ENCODE measurements at places on chromosomes 7 and 10. TPM values are rescaled to one million over a fixed set of nuclear protein-coding genes. Genes with fewer than 3 reads are reported as not detected.

DNA sequence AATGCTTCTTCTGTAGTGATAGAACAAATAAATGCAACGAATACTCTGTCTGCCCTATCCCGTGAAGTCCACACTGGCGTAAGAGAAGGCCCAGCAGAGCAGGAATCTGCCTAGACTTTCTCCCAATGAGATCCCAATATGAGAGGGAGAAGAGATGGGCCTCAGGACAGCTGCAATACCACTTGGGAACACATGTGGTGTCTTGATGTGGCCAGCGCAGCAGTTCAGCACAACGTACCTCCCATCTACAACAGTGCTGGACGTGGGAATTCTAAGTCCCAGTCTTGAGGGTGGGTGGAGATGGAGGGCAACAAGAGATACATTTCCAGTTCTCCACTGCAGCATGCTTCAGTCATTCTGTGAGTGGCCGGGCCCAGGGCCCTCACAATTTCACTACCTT is 45.8 kb downstream of the FIGNL1 start:
- no peak for DNase-seq
- peaks cover 24% of the 10 kb centered on the region for H3K27me3 ChIP-seq
- H3K4me1 ChIP-seq = no peaks in the 10 kb centered on the region
- H3K27ac ChIP-seq = no peak overlapping the region

MARVELD1 gene
- 54.3 TPM for polyA plus RNA-seq

DMBT1 gene
- not detected for polyA plus RNA-seq

- no peak overlapping the region for H3K27ac ChIP-seq
- no peak for DNase-seq
- no peaks in the 10 kb centered on the region for H3K27me3 ChIP-seq
- H3K4me3 ChIP-seq = no peak overlapping the region
Measured at GRCh38 chr7:90708841-90709317, 112.8 kb downstream of the CDK14 start.

GRCh38 chr7:159122276-159122675 is 22.4 kb downstream of the VIPR2 start:
- no peaks in the 10 kb centered on the region for H3K36me3 ChIP-seq
- H3K27me3 ChIP-seq = peaks cover 7% of the 10 kb centered on the region
- DNase-seq = no peak
- H3K4me3 ChIP-seq = no peak overlapping the region
- peaks cover 17% of the 10 kb centered on the region for H3K4me1 ChIP-seq

DNA sequence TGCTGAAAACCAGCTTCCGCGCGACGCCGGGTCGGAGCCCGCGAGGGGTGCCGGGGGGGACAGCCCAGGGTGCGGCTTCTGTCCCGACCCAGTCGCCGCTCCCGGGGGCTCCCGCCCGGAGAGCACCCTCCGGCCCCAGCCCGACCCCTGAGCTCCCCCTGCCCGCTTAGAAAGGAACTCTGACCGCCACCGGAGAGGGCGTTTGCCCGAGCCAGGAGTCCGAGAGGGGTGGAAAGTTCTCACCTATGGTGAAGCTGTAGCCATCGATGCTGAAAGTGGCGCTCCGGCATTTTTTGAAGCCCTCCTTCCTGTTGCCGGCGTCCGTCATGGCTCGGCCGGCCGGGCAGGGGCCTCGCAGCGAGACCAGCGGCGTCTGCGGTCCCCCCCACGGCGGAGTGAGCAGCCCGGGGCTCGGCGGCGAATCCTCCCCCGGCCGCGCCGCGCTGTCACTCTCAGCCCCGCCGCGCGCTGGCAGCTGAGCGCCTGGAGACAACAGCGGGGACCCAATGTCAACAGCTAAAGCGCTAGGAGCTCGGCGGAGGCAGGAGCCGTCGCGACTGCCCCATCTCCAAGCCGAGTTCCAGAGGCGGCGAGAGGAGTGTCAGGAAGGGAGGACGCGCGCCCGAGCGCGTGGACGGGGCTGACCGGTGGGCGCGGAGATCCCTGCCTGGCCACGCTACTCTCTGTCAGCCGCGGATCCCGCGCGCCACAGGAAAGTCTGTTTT is 191.6 kb downstream of the LSM5 start:
- peak overlapping the region; percentile 43 for H3K4me3 ChIP-seq
- peak; percentile 23 for DNase-seq
- H3K27ac ChIP-seq = no peak overlapping the region
- H3K27me3 ChIP-seq = peaks cover 32% of the 10 kb centered on the region
- H3K36me3 ChIP-seq = no peaks in the 10 kb centered on the region

- H3K27ac ChIP-seq = no peak overlapping the region
- DNase-seq = no peak
- no peaks in the 10 kb centered on the region for H3K36me3 ChIP-seq
- no peaks in the 10 kb centered on the region for H3K4me1 ChIP-seq
- H3K4me3 ChIP-seq = no peak overlapping the region
Measured at GRCh38 chr7:26639111-26639510, 225.3 kb downstream of the SKAP2 start.

DNA sequence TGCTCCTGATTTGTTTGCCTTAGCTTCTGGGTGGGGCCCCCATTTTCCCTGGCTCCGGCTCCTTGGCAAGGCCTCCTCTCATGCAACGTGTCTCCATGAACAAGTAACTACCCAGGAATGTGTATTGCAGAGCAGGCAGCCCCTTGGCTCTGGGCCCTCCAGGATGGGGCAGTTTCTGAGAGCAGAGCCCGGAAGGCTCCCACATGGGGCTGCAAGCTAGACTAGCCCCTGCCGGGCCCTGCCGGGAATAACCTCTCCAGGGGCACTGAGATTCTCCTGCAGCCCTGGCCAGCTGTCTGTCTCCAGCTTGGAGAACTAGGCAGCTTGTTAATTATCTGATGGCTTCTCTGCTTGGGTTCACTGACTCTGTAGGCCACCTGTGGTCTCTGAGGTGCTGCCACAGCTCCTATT is 184.0 kb upstream of the INHBA start:
- H3K27ac ChIP-seq = peak overlapping the region; percentile 79
- DNase-seq = peak; percentile 91
- peaks cover 63% of the 10 kb centered on the region for H3K4me1 ChIP-seq
- no peak overlapping the region for H3K4me3 ChIP-seq
- no peaks in the 10 kb centered on the region for H3K27me3 ChIP-seq

DNAH11 gene
- polyA plus RNA-seq = 0.31 TPM

- DNase-seq = no peak
- H3K27ac ChIP-seq = no peak overlapping the region
- no peak overlapping the region for H3K4me3 ChIP-seq
- H3K36me3 ChIP-seq = no peaks in the 10 kb centered on the region
- peaks cover 4% of the 10 kb centered on the region for H3K27me3 ChIP-seq
- H3K4me1 ChIP-seq = no peaks in the 10 kb centered on the region
Measured at GRCh38 chr10:1662438-1663025, 74.8 kb downstream of the ADARB2 start.

GRM8 gene
- polyA plus RNA-seq = not detected

DNA sequence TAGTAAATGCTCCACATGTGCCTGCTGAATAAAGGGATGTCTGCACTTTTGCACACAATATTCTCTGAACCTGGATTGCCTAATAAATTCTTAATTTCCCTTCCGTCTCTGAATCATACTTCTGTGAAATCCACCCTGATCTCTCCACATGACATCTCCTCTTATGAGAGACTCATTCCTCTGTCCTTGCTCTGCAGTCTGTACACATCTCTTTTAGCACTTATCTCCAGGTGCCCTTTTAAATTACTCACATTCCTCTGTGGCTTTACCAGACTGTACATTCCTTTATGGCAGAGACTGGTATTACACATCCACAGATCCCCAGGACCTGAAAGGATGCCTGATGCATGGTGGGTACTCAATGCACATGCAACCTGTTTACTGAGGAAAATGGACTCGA is 527.6 kb downstream of the PHTF2 start:
- H3K4me1 ChIP-seq = peaks cover 4% of the 10 kb centered on the region
- no peaks in the 10 kb centered on the region for H3K36me3 ChIP-seq
- H3K27ac ChIP-seq = no peak overlapping the region
- no peak for DNase-seq

All from muscle of leg (tissue), 16 donors.